ENCODE measurements at places on chromosomes 3 and 15.

- DNase-seq: no peak
Observed at GRCh38 chr3:75978686-75979085, 193.3 kb upstream of the ZNF717 start.

DNA sequence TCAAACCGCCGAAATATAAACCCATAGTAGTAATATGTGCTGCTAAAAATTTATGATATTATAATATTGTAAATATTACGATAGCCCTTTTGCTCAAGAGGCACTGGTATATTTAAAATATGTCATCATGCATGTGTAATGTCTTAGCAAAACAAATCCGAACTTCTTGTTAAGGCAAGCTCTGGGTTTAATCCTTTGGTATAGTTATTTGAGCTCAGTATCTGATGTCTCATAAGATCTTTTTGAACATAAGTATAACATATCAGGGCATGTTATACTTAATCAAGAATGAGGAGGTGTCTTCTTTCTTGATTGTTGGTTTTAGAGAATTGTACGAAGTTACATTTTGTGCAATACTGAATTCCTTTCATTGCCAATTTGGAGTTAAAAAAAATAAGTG, 154.1 kb upstream of the CBLB start:
- DNase-seq: no peak

DNA sequence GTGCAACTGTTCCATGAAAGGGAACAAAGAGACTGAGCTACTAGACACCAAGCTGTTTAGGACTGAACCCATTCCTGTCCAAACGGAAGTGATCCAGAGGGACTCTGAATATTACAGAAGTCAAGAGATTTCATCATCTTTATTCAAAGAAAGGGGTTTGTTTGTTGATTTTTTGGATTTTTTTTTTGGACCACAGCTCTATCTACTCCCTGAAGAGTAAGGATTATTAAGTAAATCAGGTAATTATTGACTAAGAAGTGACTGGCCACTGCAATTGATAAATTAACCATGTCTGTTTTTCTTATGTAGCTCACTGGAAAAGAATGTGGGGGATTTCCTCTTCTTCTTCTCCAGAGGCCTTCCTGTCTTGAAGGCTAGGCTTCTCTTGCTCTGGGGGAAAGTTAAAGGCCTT, 146.6 kb upstream of the TPM1 start:
- no peak for DNase-seq

DNA sequence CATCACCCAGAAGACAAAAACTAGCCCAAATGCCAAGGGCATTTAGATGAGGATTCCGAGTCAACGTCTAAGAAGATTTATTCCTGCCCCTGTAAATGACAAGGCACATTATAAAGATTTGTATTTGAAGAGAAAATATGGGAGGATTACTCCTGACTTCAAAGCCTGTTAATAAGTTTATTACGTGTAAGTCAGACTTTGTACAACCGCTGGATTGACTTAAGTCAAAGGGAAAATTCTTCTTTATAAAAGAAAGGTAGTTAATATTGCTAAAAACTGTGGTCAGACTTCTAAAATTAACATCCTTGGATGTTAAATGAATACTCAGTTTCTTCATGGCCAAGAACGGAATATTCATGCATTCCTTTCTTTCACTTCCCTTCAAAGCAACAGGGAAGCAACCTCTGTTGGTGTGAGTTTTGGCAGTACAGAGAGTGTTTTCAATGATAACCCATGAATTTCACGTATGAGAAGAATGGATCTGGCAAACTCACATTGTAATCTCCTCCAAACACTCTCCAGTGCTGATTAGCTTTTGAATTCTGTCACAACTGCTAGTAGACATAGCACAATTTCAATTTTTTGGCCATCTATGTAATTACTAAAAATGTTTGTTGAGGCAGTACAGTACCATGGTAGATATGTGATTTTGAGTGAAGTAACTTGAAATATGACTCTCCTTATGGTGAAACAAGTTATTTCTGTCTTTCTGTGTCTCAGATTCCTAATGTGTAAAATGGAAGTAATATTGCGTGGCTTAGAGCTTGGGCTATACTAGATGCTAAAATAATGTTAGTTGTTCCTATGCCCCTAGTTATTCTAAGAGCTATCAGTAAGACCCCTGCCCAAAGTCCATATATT, 62.0 kb downstream of the PLD1 start:
- DNase-seq: no peak

- DNase-seq: no peak
Observed at GRCh38 chr3:12901623-12902045, 60.3 kb upstream of the RPL32 start.

GRCh38 chr3:150169330-150169940, 198.7 kb upstream of the PFN2 start:
- no peak for DNase-seq

GRCh38 chr3:69326855-69327300, 59.0 kb downstream of the FRMD4B start:
- peak; percentile 82 for DNase-seq

DNA sequence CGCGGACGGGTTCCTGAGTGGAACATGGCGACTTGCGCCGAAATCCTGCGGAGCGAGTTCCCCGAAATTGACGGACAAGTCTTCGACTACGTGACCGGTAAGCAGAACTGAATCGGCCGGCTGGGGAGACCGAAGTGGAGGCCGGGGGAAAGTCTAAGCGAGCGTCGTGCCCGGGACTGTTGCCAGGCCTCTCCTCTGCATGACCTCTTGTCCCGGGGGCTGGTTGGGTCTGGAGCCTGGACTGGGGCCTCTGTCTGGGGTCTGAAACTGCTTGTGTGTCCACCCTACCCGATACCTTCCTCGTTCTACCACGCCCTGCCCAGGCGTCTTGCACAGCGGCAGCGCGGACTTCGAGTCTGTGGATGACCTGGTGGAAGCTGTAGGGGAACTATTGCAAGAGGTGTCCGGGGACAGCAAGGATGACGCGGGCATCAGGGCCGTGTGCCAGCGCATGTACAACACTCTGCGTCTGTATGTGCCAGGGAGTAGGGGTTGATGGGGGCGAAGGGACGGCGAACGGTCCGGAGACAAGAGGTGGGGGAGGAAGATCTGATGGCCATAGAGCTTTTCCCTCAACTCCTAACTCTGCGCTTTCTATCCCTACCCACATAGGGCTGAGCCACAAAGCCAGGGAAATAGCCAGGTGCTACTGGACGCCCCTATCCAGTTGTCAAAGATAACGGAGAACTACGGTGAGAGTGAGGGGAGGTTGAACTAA, at the start of gene ABCF3:
ABCF3 (plus strand) TSS at position 16 of the 718 bp plus-strand sequence; CDS start at position 25, 9 bp downstream.
- DNase-seq: no peak

DNA sequence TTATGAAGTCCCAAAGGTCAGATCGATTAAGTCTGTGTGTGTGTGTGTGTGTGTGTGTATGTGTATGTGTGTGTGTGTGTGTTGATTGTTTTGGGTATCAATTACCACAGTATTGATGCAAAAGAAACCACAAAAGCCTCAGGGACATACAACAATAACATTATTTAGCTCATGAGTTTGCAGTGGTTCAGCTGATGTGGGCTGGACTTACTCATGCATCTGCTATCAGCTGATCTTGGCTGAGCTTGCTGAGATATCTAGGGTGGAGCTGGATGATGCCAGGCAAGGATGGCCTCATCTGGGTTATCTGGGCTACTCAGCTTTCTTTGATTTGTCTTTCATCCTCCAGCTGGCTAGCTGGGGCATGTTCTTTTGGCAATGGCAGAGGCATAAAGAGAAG, 82.4 kb upstream of the PRR23C start:
- peak; percentile 13 for DNase-seq

GRCh38 chr3:150922611-150923010, 17.4 kb upstream of the MINDY4B start:
- no peak for DNase-seq

- DNase-seq: peak; percentile 65
Observed at GRCh38 chr15:40776537-40777141, 6.9 kb downstream of the C15orf62 start.

DNA sequence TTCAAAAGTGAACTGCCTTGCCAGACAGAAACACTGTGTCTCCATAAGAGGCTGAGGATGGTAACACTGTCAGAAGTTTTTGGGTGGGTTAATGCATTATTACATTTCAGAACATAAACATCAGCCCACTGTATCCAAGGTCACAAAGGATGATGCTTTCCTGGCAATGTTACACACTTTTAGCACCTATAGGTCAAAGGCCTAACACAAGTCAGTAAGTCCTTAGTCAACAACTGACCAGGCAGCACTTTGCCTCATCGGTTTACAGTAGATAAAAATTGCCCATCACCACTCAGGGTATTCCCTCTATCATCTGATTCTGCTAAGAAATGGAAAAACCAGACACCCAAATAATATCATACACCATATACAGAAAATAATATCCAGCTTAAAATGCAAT, 98.4 kb downstream of the CTNNB1 start:
- DNase-seq: no peak

DNA sequence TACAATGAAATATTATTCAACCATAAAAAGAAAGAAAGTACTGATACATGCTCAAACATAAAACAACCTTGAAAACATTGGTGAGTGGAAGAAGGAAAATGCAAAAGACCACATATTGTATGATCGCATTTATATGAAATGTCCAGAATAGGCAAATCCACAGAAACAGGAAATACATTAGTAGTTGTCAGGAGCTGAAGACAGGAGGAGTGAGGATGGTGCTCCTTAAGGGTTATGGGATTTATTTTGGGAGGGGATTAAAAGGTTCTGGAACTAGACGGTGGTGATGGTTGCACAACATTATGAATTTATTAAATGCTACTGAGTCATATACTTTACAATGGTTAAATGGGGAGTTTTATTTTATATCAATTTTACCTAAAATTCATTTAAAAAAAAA, 12.1 kb upstream of the MAGI1 start:
- no peak for DNase-seq

GRCh38 chr3:18446149-18446825, 21.1 kb upstream of the SATB1 start:
- DNase-seq: no peak

GRCh38 chr3:98500019-98500418, 2.5 kb downstream of the OR5K2 start:
- DNase-seq: no peak

DNA sequence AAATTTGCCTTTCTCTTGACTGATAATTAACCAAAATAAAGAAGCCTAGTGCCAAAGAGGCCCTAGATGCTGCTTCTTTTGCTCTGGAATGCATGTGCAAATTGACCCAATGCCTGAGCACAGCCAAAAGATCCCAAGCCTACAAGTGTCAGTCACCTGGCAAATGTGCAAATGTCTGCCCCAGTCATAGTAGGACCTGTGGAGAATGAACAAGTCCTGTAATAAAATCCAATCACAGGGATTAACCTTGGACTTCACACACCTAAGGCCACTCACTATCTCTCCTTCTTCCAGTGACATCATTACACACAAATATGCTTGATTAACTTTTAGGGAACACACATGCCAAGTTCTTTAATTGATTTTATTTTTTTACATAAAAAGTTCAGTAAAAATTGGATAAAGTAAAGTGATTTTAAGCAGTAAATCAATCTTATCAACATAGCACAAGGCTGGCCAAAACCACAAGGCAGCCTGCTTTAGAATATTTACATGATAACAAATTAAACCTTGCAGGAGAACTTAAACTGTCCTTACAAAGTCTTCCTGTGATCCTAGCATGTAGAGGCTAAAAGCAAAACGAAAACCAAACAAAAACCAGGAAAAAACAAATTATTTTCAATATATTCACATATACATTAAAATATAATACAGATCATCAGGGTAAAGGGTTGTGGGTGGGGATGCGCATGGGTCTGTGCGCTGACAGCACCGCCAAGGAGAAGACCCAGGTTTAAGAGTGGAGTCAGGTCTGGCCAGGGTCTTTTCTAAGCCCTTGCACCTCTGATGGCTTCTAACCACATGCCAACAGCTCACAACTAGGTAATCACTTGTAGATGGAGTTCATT, 36.8 kb downstream of the NBEAL2 start:
- DNase-seq: no peak

- no peak for DNase-seq
Observed at GRCh38 chr15:65423976-65424679, 1.4 kb upstream of the IGDCC4 start.

GRCh38 chr3:71786551-71786950, 1.6 kb upstream of the PROK2 start:
- no peak for DNase-seq

DNA sequence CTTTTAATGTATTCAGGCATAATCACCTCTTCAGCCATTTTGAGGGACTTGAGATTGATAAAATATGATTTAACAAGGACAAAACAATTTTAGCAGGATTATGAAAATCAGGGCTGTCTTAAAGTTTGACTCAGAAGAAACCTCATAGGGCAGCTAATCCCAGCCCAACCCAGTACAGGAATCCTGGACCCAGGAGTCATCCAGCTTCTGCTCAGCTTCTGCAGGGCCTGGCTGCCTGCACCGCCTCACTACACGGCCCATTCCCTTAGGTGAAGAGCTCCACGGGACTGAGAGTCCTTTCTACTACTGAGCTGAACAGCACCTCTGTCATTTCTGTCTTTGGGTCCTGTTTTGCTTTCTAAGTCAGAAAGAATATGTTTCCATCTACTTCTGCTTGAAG, 37.5 kb downstream of the ARHGAP31 start:
- no peak for DNase-seq

DNA sequence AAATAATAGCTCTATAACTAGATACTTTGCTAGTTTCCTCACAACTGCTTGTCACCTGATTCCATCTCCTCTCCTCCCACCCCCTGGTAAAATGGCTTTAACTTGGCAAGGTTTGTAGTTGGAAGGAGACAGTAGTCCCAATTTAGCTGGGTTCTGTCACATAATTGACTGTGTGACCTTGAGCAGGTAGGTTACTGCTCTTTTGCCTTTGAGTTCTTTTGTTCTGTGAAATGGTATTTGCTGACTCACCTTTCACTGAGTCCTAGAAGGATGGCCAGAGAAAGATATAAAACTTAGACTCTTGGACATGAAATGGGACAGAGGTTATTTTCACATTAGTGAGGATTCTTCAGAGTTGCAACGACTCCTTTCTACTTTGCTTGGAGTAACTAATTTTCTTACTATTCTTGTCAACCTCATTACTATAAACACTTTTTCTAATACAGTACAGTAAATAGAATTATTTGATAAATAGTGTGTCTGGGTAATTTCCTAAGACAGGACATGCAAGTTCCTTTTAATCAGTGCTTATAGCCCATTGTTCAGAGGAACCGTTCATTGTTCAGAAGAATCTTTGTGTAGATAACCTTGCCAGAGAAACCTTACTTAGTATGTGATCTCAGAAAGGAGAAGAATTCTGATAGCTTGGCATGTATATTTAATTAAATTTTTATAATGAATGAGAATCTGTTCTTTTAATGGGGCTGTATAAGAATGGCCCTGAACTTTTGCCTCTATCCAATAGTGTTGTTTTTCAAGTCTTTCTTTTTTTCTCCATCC, 14.3 kb downstream of the AKAP13 start:
- no peak for DNase-seq

DNA sequence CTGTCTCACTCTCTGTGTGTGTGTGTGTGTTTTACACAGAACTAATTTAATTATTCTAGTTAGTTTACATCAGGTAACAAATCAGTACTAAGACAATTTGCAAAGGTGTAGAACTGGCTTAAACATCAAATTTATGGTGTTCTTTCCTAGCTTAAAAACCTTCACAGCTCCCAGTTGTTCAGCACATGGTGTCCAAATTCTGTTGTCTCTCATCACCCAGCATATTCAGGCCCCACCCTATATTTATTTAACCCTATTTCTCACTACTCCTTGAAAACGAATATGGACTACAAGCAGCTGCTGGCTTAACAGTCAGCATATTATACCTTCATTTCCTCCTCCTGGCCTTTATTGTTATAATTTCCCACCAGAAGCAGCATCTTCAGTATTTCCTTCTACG, 1.2 kb downstream of the IL20RB start:
- DNase-seq: no peak

GRCh38 chr3:126527455-126528211, 3.7 kb downstream of the CHST13 start:
- no peak for DNase-seq

GRCh38 chr15:46955576-46955975, 761.7 kb upstream of the SEMA6D start:
- no peak for DNase-seq
